NCI-H1105 (cell line): ENCODE measurements at places on chromosomes 2 and 18.
A peak's percentile ranks its signal among the peaks of the same experiment; 100 is the strongest.

GRCh38 chr2:129641371-129641770 is 338.1 kb upstream of the RAB6C start:
- DNase-seq, result no peak

DNA sequence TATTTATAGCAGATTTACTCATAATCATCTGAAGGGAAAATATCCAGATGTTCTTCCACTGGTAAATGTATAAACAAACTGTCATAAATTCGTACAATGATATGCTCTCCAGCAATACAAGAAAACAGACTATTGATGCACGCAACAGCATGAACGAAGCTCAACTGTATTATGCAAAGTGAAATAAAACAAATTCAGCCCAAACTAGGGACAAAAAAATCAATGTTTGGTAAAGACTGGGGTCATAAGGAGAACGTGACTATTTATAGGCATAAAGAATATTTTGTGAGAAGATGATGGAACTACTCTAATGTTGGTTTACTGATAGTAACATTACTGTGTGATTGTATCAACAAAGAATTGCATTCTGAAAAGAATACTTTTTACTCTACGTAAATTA is 1276.7 kb upstream of the DDX18 start:
- no peak for DNase-seq

DNA sequence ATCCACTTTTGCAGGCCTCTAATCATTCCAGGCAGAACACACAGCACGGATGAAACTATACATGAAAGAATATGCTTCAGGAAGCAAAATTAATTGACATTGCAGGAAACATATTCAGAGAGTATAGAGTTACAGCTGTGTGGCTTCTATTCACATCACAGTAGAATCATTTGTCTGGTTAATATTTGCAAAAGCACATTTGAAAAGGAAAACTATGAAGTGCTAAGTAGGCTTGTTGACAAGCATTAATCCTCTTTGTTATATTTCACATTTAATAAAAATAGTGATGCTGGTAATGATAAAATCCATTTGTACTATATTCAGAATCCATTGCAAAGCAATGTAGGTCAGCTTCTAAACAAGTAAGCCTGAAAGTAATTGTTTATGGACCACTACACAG is 32.2 kb upstream of the PIK3C3 start:
- no peak for DNase-seq

GRCh38 chr2:198525211-198525969 is 721.0 kb downstream of the PLCL1 start:
- DNase-seq, result no peak

GRCh38 chr2:22628221-22628620 is 756.8 kb upstream of the KLHL29 start:
- no peak for DNase-seq

DNA sequence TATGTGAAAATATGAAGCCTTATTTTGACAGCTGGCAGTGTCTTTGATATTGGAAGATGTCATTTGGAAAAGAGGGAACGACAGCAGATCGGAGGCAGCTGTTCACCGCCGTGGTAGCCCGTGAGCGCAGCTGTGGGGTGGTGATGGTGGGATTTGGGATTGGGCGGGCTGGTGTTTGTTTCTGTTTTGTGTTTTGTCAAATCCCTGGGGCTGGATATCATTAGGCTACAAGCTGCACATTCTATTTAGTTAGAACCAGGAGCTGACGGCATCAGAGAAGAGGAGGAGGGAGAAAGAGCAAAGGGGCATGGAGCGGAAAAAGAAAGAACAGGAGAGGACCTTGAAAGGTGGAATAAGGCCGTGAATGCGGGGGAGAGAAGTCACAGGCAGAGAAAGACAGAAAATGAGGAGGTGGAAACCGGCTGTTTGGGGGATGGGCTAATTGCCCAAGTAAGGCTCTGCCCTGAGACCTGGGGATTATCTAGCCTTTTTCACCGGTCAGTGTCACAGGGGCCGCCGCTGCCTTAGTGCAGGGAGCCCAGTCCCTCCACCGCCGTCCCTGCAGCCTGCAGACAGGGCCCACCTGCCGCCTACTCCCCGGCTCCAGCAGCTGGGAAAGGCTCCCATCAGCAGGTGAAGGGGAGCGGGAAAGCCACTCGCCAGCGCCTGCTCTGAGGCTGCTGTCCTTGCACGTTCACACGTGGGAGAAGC is 88.0 kb downstream of the ZCCHC2 start:
- no peak for DNase-seq

DNA sequence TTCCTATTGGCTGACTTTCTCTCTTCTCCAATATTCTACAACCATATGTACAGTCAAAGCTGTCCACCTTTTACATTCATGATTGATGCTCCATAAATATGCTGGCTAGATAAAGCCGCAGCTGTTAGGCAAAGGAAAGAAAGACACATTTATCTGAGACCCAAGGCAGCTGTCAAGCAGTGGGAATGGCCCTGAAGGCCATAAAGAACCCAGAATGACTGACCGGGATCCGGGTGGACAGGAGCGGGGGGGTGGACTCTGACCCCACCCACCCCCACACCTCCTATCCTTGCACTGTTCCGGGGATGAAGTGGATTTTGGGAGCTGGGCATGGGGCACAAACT is 116.4 kb downstream of the RTP5 start:
- DNase-seq, result no peak

- no peak for DNase-seq
Observed at GRCh38 chr2:122433123-122433754, 677.8 kb downstream of the TSN start.

DNA sequence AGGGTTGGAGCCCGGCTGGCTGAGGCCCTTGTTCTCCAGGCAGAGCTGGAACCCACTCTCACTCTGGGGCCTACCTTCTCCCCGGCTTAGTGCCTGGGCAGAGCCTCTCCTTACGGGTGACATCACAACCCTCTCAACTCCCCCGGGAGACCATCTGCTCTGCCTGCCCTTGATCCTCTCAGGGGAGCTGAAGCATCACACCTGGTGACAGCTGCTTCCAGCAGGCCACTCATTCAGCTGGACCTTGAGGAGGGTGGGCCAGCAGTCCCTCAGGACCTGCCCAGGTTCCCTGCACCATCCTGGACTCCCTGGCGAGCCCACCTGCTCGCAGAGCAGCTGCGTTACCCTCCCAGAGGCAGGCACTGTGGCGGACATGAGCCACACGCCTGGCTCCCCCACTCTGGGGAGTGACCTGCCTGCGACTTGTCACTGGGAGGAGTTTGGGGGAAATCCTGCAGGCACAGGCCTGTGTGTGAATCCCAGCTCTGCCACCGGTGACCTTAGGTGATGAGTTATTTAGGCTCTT is 13.1 kb downstream of the HS6ST1 start:
- DNase-seq, result peak; percentile 92

DNA sequence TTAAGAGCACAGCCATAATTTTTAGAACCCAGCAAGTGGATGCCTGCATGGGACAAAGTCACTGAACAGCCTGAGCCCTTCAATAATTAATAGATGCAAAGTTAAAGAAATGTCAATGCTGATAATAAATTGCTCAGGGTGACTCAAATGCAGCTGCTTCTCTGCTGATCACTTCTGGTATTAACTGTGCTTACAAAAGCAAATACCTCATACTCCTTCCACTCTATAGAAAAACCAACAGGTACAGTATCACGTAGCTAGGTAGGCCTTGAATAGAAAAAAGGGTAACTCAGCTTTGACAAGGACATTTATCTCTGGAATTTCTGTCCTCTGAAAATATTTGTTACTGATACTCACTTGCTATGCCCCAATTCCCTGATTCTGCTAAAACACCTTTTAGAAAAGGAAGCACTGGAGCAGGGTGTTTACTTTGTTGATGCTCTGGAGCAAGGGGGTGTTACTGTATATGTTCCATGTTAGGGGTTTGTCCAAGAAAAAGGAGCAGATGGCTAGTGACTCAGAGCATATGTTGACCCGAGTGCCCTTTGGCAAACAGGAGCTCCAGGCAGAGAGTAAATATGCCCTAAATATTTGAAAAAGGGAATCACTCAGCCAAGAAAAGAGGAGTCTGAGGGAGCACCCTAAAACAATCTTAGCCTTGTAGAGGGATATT is 59.1 kb upstream of the RTN4 start:
- no peak for DNase-seq

- DNase-seq, result no peak
Observed at GRCh38 chr2:118268268-118268667, 180.0 kb downstream of the INSIG2 start.

DNA sequence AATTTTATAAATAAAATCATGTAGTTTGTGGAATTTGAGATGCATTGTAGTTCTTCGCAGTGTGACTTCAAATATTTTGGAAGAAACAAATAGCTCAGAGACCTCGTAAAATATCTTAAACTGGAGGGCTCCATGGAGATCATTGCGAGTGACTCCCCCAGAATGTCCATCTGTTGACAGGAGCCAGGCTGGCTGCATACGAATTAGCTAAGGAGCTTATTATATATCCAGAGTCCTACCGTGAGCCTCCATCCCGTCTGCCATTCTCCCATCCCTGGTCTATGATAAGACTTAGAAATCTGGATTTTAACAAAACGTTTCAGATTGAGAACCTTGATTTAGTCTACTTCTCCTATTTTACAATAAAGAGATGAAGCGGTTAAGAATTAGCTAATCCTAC is 80.2 kb downstream of the MSH2 start:
- no peak for DNase-seq

GRCh38 chr2:229642371-229642770 is 72.0 kb downstream of the DNER start:
- no peak for DNase-seq

DNA sequence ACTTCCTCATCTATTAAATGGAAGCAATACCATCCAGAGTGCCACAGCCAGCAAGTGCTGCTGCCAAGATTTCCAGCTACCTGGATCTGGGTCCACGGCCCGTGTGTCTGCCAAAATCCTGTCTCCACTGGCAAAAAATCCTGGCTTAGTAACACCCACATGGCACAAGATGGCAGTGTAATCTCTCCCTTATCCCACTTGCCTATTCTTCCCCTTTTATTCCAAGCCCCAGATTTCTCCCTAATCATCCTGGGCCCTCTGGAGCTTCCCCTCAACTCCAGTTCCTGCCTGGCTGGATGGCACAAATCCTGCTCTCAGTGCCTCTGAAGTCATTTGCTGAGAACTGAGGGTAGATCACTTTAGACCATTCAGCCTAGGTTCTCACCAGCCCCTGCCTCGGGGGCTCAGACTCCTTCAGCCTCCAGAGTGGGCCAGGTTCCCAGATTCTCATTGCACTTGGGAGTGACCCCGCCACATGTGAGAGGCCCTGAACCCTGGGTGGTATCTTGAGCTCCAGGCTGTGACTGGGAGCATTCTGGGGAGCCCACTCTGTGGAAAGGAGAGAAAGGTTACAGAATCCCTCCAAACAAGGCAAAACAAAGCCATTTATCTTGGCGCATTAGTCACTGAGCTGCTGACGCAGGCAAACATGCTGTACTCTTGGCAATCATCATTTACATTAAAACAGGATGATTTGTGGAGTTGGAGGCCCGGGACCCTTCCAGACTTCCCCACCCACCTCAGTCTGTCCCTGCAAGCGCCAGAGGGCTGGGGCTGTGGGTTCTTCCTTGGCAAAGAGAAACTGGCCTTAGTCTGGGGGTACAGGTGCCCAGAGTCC is 325.8 kb downstream of the DYSF start:
- DNase-seq, result no peak

DNA sequence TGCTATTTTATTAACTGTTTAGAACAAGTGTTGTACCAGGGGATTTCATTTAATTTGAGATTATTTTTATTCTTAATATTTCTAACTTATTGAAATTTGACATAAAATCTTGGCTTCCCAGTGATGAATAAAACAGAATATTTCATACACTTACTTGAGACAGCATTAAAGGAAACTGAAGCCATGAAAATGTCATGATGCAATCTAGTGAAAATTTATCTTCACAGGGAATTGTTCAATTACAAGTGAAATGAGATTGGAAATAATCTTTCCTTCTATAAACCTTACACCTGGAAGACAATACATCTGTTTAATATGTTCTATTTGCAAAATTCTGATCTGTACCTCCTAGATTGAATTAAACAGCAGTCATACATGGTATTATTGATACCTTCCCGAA is 511.0 kb upstream of the CDH7 start:
- no peak for DNase-seq

DNA sequence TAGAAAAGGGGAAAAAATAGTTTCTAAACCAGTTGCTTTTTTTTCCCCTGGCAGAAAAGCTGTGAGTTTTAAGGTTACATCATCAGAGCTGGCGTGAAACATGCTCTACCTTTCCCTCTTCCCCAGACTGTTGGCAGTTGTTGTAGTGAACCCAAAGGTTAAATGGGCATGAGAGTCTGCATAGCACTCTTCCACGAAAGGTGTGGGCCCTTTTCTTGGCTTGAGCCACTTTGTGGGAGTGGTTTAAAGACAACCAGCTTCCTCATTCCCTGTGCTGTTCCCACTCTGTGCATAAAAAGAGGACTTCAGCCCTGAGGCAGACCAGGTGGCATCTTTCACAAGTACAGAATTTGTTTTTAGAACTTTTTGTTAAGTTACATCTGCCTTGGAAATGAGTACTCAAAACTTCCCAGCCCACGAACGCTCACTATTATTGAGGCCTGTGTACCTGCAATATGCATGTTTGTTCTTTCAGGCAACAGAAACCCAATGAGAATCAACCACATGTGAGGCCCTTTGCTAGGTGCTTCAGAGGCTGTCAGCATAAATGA is 243.8 kb downstream of the BABAM2 start:
- DNase-seq, result no peak

- DNase-seq, result no peak
Observed at GRCh38 chr2:230202430-230203109, 17.2 kb downstream of the SP110 start.

DNA sequence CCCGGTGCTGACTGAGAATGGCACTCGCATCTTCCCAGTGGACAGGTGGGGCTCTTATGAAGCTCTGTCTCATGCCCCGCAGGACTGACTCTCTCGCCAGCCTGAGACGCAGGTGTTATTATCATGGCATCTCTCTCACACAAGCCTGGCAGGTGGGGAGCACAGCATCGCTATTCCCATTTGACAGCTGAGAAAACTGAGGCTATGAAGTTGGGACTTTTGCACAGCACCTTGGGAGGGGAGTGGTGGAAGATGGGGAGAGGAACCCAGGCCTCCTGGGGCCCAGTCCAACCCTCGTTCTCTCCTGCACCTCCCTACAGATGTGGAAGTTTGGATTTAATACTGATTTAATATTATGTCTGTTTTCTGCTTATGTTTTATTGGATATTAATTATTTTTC is 9.0 kb upstream of the NTSR2 start:
- no peak for DNase-seq

DNA sequence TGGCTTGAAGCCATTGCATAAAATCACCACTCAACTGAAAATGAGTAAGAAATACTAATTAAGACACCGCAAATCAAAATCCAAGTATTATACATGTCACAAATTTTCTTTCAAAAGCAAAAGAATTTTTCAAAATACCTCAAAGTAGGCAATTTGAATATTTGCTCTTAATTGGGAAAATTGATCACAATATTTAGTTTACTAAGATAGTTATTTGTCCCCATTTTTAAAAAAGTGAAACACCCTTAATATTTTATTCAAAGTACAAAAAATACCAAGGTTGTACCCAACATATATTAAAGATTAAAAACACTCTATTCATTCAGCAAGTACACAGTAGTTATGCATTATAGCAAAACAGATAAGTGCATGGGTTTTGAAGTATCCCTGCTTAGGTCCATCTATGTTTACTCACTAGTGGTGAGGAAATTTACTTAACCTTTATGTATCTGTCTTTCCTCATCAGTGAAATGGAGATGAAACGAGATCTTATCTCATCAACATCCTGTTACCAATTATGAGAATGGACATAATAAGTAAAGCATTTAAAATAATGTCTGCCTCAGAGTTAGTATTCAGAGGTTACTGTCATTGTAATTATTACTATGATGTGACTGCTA is 35.1 kb downstream of the VPS54 start:
- DNase-seq, result no peak
